Upper lobe of left lung (tissue), 6 donors: ENCODE measurements at places on chromosomes 4 and X. TPM values are rescaled to one million over a fixed set of nuclear protein-coding genes. Genes with fewer than 3 reads are reported as not detected.

- no peak for DNase-seq
These were observed 3.3 kb upstream of the CXCR3 start for GRCh38 chrX:71621603-71622002.

KIAA1210 gene
- total RNA-seq, result not detected

- no peak for DNase-seq
These were observed 45.0 kb downstream of the NHSL2 start for GRCh38 chrX:71955530-71956120.

ANKRD37 gene
- 9.2 TPM for total RNA-seq

USP17L19 gene
- not detected for total RNA-seq

GRCh38 chr4:2095236-2096072 is 36.3 kb downstream of the NAT8L start:
- peak; percentile 42 for DNase-seq

DNA sequence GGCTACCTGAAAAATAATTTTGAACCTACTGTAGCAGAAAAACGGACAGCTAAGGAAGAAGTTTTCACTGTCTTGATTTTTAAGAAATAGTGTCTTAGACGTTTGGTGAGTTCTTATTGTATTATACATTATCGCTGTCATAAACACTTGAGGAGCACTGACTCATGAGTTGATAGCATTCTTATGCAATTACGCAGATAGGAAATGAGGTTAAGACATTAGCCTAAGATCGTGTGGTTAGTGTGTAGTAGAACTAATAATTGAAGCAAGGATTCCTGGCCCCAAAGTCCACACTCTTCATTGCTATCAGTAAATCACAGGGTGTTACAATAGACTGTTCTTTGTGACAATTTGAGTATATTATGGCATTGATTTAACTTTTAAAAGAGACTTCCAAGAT is 238.1 kb downstream of the ARAP2 start:
- DNase-seq, result no peak

- DNase-seq, result no peak
These were observed 215.5 kb downstream of the PDGFC start for GRCh38 chr4:156756118-156756517.

DNA sequence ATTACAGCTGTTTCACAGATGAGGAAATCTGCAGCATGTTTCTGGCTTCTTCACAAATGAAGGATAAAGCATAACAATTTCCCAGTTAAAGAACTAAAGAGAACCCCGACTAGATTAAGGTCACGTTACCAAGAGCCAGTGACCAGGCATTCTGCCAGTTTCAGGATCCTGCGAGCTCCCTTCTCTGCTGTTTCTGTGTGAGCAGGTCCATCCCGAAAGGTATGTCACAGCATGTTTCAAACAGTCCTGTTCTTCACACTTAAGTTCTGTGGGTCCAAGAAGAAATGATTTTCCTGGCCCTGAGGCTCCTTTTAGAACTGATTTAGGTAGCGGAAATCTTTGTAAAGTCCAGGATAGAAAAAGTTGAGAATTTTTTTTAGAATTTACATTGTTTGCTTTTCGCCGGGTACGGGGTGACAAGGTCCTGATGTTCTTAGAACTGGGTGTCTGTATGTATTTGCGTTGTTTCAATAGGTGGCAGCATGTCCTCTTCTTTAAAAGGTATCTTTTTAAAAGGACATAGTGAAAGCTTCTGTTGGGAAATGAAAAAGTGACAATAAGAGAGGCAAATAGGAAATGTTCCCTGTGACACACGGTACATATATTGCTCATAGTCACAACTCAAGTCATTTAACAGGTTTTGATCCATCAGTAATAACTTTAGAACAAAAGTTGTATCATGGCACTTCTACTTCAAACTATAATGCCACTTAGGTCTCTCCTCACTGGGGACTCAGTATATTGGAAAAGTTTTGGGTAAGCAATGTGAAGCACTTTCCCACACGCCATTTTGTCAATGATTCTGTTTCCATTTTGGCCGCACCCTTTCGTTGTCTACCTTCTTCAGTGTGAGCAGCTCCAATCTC is 18.4 kb downstream of the IL21 start:
- no peak for DNase-seq

CD38 gene
- total RNA-seq, result 8.5 TPM

GRCh38 chrX:129360175-129360574 is 163.1 kb downstream of the SMARCA1 start:
- DNase-seq, result no peak

DNA sequence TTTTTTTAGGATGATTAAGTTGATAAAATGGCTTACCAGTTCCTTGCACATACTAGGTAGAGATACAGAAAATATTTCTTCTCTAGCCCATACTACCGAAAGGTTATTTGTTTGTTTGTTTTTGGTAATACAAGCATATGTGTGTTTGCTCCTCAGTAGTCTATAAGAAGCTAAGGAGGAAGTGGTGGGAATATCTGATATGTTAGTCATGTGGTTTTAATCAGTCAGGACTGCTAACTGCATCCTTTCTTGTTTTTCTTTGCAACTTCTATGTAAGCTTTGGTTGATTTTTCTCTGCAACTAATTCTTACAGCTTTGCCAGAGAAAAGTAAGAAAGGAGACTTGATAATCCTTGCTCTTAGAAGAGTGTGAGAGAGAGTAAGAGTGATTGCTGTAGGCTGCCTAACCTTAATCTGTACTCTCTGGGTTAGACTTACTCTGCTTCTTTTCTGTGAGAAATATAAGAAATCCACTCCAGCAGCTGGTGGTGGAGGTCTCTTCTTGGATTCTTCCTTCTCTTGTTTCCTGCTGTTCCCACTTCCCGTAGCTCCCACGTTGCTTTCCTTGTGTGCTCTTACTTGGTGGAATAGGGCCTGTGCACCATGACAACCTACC is 28.3 kb downstream of the SEPTIN11 start:
- no peak for DNase-seq

ADH1A gene
- not detected for total RNA-seq

GRCh38 chr4:6701371-6701770 is 7.7 kb downstream of the S100P start:
- no peak for DNase-seq

ARMCX2 gene
- 25.1 TPM for total RNA-seq

CNGA2 gene
- not detected for total RNA-seq

- DNase-seq, result no peak
These were observed 45.0 kb downstream of the TET2 start for GRCh38 chr4:105191621-105192210.

DNA sequence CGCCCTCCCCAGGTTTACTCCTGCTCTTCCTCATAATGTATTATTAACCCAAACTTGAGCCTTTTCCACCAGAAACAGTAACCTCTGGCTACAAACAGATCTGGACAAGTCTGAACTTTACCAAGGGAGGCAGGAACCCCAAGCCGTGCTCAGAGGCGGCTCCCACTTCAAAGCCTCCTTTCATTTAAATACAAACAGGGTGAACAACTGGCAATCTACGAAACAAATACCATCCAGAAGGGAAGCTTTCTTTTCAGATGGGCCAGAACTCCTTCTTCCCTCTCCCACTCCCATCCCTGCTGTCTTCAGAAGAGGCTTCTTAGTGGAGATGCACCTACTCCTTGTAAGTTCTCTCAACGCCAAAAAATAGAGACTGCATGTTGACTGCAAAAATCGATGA is 2.1 kb upstream of the GPC4 start:
- no peak for DNase-seq

ZXDA gene
- total RNA-seq, result 3.9 TPM

STS gene
- 10.6 TPM for total RNA-seq

GRCh38 chrX:1852082-1852481 is 237.2 kb downstream of the ASMT start:
- no peak for DNase-seq

DNA sequence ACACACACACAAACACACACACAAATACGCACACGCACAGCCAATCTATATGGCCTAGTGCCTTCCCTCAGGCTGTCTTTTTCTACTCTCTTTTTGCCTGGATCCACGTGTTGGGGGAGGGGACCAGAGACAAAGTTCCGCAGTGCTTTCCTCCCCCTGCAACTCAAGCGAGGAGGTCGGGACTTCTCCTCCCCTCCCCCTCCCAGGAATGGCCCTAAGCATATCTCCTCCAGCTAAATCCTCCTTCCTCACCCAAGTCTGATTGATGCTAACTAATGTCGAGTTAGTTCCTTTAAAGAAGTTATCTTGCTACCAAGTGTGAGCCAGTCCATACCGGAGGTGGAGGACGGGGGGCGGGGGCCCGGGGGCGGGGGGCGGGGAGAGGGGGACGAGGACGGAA is 141.2 kb upstream of the ZIC3 start:
- DNase-seq, result no peak

DNA sequence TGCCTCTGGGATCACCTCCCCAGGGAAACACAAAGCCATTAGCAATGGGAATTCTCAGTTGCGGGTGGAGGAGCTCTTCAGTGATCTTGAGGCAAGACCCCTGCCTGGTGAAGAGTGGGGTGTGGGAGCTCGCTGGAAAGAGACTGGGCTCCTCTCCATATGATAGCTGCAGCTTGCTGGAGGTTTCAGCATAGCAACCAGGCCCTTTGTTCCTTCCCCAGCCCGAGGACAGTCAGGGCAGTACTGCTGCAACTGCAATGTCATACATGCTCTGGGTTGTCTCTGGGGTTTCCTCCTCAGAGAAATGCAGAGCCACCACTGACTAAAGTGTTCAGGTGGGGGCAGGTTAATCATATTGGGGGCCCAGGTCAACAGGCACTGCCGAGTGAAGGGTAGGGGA is 81.3 kb downstream of the ARHGAP24 start:
- DNase-seq, result no peak

GRCh38 chr4:20832826-20833225 is 132.6 kb downstream of the PACRGL start:
- no peak for DNase-seq

GRCh38 chr4:88353324-88353723 is 25.3 kb upstream of the HERC6 start:
- DNase-seq, result no peak

GRCh38 chrX:154429711-154430110 is 1.2 kb downstream of the ATP6AP1 start:
- DNase-seq, result no peak

GRCh38 chr4:151772274-151772673 is 11.5 kb upstream of the GATB start:
- DNase-seq, result no peak

DNA sequence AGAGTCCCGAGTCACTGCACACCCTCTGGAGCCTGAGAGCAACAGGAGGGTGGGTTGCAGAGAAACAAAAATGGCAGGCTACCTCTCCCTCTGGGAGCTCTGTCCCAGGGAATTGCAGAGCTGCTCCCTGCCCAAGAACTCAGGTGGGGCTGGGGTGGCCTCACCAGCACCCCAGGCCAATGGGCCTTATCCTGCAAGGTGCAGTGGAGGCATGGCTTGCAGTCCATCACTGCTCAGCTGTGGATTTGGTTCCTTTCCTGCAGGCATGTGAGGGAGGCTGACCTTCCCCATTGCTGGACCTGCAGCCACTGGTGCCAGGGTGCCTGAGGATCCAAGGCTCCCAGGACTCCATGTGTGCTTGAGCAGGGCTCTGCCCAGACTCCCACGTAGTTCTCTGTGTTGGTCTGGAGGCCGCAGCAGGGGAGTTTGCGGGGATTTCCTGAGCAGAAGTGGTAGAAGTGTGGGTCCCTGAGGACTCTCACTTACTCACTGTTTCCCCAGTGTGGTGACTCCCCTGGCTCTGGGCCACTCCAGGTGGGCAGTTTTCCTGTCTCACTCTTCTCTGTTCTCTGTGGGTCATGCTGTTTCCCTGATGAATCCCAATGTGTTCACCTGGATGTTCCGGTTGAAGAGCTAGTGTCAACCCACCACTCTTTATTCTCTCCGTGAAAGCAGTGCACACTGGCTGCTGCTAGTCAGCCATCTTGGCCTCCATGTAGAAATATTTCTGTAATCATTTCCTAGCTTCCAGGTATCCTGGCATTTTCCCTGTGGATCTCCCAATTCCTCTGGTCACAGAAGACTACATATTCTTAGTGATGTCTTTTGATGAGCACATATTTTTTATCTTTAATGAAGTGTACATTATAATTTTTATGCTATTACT is 82.3 kb downstream of the ARHGAP24 start:
- DNase-seq, result peak; percentile 6

GRCh38 chrX:143788265-143788664 is 67.7 kb upstream of the SPANXN2 start:
- no peak for DNase-seq

GRCh38 chr4:38383646-38384121 is 280.3 kb upstream of the KLF3 start:
- DNase-seq, result no peak

GYPA gene
- 0.37 TPM for total RNA-seq

DNA sequence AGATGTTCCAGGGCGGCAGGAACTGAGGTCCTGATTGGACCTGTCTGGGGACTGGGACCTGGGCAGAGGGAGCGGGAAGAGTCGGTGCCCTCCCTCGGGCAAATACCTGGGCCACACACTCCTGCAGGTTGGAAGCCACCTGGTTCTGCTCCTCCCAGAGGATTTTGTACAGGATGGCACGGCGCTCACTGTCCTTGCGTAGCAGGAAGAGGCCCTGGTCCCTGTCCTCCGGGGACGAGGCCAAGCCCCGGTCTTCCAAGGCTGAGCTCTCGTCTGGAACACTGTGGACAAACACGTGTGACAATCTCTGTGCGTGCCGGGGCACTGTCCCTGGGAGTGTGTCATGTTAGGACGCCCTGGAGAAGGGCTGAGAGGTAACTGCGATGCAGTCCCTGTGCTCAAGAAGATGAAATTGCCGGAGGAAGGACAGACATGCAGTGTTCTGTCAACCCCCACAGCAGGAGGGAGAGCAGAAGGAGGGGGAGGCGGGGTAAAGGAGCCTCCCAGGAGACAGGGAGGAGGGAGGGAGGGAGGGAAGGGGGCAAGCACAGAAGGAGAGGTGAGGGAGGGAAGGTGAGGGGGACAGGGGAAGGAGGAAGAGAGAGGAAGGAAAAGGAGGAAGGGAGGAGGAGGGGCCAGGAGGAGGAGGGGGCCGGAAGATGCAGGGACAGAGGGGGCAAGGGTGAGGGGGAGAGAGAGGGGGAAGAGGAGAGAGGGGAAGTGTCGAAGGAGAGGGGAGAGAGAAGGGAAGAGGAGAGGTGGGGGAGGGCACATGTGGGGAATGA is 29.0 kb downstream of the PDHA1 start:
- DNase-seq, result peak; percentile 20

GRPR gene
- not detected for total RNA-seq

- peak; percentile 73 for DNase-seq
These were observed 236.9 kb downstream of the AR start for GRCh38 chrX:67780694-67781109.

DNA sequence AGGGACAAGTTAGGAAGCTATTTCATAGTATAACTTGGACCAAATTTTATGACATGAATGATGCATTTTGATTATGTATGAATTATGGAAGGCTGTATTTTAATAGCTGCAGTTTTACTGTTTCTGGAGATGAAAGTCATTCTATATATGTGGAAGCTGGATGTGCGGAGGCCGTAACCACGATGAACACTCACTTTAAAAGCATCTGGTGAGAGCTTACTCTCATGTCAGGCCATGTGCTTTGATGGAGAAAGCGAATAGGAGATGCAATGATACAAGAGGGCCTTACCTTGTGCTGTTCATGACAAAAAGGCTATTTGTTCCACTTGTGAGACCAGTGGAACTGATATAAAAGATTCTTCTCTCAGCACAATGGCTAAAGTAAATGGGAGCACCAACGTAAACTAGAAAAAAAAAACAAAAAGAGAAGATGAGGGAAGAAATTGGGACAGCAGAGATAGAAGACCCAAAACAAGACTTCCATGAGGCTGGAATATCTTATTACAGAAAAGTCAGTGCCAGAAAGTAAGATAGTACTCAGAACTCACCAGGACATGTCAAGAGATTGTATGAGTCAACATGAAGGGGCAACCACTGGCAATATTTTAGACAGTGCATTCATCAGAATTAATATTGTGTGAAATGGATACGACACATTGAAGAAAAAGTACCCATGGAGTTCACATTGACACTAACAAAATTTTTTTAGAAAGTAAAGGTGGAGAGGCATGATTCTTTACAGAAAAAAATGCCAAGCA is 63.3 kb upstream of the GAB1 start:
- no peak for DNase-seq

- DNase-seq, result no peak
These were observed 283.2 kb upstream of the PCDH10 start for GRCh38 chr4:132865922-132866321.

GC gene
- not detected for total RNA-seq
